Suprapubic skin (tissue), 4 donors: ENCODE measurements at places on chromosomes 2 and 18. TPM values are rescaled to one million over a fixed set of nuclear protein-coding genes. Genes with fewer than 3 reads are reported as not detected.

DNA sequence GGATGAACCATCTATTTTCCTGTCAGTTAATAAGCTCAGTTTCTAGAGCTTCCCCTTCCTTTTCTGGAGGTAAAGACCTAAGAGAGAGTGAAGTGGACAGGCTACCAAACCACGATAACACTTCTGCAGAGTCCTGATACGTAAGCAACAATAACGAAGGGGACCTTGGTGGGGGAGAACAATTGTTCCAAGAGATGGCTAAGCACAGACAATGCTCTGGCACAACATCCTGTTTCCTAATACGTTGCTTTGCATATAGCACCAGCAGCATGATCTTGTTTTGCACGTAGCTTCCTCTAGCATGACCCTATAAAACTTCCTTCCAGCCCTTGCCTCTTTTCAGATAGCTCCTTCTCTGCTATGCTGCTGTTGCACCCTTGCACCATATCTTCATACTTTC lies 247.3 kb downstream of the RAD51AP2 start:
- H3K27ac ChIP-seq: no peak overlapping the region
- H3K4me3 ChIP-seq: no peak overlapping the region
- H3K4me1 ChIP-seq: no peaks in the 10 kb centered on the region
- no peaks in the 10 kb centered on the region for H3K36me3 ChIP-seq
- DNase-seq: no peak

The TMEM37 gene
- 1.6 TPM for total RNA-seq

DNA sequence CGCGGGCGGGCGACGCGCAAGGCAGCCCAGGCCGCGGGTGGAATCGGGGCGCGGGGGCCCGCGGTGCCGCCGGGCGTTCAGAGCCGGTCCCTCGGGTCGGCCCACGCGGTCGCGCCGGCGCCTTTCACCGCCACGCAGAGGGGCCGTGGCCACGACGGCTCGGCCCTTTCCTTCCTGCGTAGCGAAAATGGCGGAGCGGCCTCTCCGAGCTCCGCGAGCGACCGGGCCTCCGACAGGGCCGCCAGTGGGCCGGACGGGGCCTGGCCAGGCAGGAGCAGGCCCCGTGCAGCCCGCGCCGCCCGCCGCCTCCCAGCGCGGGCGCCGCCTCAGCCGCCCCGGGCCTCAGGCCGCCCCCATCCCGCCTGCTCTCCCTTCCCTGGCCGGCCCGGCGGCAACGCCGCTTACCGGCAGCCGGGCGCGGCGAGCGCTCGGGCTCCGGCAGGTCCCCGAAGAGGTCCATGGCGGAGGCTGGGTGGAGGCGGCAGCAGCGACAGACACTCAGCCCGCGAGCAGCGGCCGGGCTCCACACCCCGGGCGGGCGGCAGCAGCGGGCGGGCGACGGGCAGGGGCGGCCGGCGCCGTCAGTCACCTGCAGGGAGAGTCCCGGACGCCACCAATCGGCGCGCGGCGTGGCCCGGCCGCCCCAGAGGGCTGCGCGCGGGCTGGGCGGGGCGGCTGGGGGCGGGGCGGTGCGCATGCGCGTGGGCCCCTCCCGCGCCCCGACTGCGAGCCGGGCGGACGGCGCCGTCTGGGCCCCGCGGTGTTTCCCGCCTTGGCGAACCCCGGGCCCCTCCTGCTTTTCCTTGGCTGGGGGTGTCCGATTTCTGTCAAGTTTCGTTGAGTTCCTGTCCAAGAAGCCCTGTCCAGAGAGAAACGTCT lies at the start of gene ILKAP:
Gene ILKAP, minus strand, starts transcription at position 602 of the 879 bp plus-strand sequence. Its CDS starts 142 bp downstream, at position 460.
- no peaks in the 10 kb centered on the region for H3K36me3 ChIP-seq
- H3K4me3 ChIP-seq: peak within 1 kb of the TSS; percentile 71
- peak within 1 kb of the TSS; percentile 99 for H3K27ac ChIP-seq
- peaks cover 31% of the 10 kb centered on the region for H3K4me1 ChIP-seq
- H3K27me3 ChIP-seq: no peaks in the 10 kb centered on the region
- peak; percentile 91 for DNase-seq

DNA sequence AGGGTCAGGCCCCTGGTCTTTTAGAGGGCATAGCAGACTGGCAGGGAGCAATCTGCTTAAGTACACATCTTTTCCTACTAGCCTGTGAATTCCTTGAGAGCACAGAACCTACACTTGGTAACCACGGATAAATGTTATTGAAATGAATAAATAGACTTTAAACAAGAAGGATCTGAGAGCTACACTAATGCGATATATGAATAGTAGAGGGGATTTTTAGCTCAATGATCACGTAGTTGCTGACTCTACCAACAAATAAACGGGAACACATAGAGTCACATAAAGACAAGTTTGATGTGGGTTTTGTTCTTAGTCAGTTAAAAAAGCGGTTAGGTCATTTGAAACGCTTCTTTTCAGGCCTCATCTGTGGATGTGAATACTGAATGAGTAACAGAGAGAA lies 290.3 kb upstream of the CCDC68 start:
- H3K36me3 ChIP-seq: peaks cover 17% of the 10 kb centered on the region
- H3K27ac ChIP-seq: no peak overlapping the region
- no peak overlapping the region for H3K4me3 ChIP-seq
- no peaks in the 10 kb centered on the region for H3K27me3 ChIP-seq

The EPB41L3 gene
- 9.6 TPM for total RNA-seq

- peaks cover 24% of the 10 kb centered on the region for H3K4me1 ChIP-seq
- peaks cover 14% of the 10 kb centered on the region for H3K27me3 ChIP-seq
- peak overlapping the region; percentile 39 for H3K27ac ChIP-seq
- peak overlapping the region; percentile 38 for H3K4me3 ChIP-seq
- H3K36me3 ChIP-seq: no peaks in the 10 kb centered on the region
Measured at GRCh38 chr18:76524900-76525698, 30.1 kb upstream of the ZNF516 start.

GRCh38 chr18:6741232-6741663 lies 11.7 kb downstream of the ARHGAP28 start:
- peaks cover 11% of the 10 kb centered on the region for H3K4me1 ChIP-seq
- no peaks in the 10 kb centered on the region for H3K27me3 ChIP-seq
- DNase-seq: no peak
- no peak overlapping the region for H3K4me3 ChIP-seq

- H3K4me1 ChIP-seq: peaks cover 16% of the 10 kb centered on the region
- H3K27me3 ChIP-seq: no peaks in the 10 kb centered on the region
- H3K4me3 ChIP-seq: no peak overlapping the region
- H3K27ac ChIP-seq: no peak overlapping the region
Measured at GRCh38 chr2:171531291-171531690, 9.0 kb downstream of the CYBRD1 start.

DNA sequence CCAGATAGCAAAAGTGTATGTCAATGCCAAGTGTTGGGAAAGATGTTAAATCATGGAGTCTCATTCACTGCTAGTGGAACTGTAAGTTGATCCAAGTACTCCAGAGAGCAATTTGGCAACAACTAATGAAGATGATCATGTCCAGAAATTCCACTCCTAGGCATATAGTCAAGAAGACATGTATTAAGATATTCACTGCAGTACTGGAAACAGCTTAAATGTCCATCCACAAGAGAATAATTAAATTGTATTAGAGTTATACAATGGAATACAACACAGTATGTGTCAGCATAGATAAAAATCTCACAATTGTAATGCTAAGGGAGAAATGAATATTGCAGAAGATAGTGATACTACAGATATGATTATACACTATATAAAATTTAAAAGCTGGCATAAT lies 15.2 kb upstream of the LBH start:
- no peaks in the 10 kb centered on the region for H3K36me3 ChIP-seq
- H3K27me3 ChIP-seq: no peaks in the 10 kb centered on the region
- H3K4me3 ChIP-seq: no peak overlapping the region
- DNase-seq: no peak
